Calu3 (cell line): ENCODE measurements at places on chromosomes 2 and 18. TPM values are rescaled to one million over a fixed set of nuclear protein-coding genes. Genes with fewer than 3 reads are reported as not detected.

Gene SERPINB4
- total RNA-seq, result 0.76 TPM in 1 of 2 replicates, not detected in the other

Gene FN1
- 123 and 133 TPM in 2 replicates for total RNA-seq

Gene ASPRV1
- 0.17 and 0.27 TPM in 2 replicates for total RNA-seq

- DNase-seq, result no peak
Observed at GRCh38 chr18:24677011-24677410, 216.6 kb downstream of the HRH4 start.

DNA sequence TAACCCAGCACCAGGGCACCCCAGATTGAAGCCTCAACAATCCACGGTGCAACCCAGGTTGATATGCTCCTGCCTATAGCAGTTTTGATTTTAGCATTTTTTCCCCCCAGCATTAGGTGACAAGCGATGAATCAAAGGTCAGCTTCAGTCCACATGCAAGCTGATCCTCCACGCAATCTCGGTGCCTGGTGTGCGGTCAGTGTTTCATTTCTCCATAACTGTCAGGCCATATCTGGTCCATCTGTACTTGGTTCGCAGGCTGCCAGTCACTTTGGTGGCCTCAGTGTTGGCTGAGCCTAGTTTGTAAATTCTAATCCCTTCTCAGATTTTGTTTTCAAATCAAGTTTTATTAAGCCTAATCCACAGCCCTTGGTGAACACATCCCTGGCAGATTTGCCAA, 30.2 kb downstream of the KCNG3 start:
- DNase-seq, result no peak

- DNase-seq, result no peak
Observed at GRCh38 chr2:70936165-70936978, 672 bp downstream of the ATP6V1B1 start.

DNA sequence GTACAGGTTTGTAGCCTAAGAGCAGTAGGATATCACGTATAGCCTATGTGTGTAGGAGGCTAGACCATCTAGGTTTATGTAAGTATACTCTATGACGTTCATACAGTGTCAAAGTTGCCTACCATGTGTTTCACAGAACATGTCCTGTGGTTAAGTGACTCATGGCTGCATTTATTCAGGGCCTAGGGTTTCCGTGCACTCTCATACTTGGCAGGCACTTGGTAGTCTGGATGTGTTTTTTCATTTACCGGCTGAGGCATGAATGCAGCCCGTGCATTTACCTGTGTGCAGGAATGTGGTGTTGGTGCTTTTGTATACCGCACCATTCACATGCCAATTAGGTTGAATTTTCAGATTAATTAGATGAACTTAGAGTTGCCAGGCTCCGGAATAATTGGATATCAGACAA, 43.4 kb downstream of the MYL12B start:
- DNase-seq, result peak; percentile 28

GRCh38 chr18:49162226-49162864, 211.6 kb upstream of the SMAD7 start:
- DNase-seq, result no peak

DNA sequence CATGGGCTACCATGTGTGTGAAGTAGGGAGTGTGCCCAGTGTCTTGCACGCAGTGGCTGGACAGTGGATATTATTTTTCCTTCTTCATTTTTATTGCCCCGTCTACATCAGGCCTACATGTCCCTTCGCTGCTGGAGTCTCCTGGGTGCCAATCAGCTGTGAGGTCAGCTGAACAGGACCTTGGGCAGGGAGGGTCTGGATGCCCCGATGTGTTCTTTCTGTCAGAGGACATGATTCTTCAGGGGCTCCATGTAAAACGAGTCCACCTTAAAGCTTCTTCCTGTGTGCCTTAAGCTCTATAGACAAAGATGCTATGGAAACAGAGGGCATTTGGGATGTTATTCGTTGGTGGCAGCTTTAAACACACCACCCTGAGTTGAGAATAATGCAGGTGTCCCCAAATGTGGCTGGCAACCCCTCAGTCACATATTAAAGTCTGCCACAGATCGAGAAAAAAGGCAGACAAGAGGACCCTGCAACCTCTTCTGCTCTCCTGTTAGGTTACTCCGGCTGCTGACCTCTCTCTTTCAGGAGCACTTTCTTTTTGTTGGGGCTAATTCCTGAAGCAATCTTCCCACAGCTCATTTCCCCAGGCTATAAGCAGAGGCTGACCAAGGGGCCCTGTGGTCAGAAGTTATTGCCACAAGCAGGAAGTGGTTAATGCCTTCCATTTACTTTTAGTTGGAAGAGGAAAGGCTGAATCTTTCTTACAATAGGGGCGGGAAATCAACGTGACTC, 20.0 kb downstream of the GREB1 start:
- DNase-seq, result no peak

DNA sequence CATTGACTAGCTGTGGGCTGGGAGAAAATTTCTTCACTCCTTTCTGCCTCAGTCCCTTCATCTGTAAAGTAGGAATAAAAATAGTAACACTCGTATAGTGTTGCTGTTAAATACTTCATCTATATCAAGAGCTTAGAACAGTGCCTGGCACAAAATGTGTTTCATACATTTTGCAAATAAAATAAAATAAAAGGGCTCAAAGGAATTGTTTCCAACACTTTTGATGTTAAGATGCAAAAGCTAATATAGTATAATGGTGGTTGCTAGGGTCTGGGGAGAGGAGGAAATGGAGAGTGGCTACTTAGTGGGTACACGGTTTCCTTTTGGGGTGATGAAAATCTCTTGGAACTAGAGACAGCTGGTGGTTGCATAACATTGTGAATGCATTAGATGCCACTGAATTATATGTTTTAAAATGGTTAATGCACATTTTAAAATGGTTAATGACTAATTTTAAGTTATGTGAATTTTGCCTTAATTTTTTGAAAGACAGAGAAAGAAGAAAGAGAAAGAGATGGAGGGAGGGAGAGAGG, 542.1 kb upstream of the ID2 start:
- no peak for DNase-seq

- DNase-seq, result peak; percentile 41
Observed at GRCh38 chr2:232857158-232857563, 12.9 kb upstream of the SNORC start.

DNA sequence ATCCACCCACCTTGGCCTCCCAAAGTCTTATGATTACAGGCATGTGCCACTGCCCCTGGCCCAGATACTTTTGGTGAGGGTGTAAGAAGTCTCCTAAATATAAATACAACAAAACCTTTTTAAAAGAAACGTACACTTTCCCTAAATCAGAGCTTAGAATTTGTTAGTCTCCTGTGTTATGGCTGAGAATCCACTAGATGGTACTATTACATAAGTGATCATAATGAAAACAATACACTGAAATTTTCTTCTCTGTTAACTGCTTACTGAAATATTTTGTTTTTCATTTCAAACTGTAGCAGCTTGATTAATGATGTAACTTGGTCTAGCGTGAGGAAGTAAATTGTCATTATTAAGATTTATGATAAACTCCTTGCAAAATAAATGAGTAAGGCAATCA, 74.8 kb upstream of the FAM98A start:
- DNase-seq, result no peak
